ENCODE measurements at places on chromosomes 16 and 17.

DNA sequence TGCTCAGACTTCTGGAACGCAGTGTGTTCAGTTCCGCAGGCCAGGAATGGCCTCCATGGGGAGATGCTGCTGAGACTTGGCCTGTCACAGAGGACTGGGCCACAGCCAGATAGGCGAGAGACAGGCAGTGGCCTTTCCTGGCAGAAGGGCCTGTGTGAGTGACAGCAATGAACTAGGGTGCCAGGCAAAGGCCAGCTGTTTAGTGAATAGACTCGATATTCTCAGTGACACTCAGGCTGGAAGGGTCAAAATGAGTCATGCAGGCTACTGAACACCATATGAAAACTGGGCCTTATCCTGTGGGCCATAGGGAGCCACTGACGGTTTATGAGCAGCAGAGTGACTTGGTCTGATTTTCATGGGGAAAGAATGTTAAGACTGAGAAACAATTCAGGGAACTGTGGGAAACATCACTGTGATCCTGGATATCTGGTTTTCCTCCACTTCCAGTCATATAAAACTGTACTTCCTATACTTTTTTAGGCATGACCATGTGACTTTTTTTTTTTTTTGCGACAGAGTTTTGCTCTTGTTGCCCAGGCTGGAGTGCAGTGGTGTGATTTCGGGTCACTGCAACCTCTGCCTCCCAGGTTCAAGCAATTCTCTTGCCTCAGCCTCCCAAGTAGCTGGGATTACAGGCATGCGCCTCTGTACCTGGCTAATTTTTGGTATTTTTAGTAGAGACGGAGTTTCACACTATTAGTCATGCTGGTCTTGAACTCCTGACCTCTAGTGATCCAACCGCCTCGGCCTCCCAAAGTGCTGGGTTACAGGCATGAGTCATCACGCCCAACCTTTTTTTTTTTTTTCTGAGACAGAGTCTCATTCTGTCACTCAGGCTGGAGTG lies 5.2 kb upstream of the NUBP1 start:
- peak; percentile 60 for DNase-seq

GRCh38 chr16:17612336-17612735 lies 141.6 kb upstream of the XYLT1 start:
- DNase-seq = no peak

- no peak for DNase-seq
Measured at GRCh38 chr17:58352596-58353388, 791 bp upstream of the SUPT4H1 start.

GRCh38 chr16:1745181-1745899 lies 26.0 kb downstream of the NME3 start:
- no peak for DNase-seq

DNA sequence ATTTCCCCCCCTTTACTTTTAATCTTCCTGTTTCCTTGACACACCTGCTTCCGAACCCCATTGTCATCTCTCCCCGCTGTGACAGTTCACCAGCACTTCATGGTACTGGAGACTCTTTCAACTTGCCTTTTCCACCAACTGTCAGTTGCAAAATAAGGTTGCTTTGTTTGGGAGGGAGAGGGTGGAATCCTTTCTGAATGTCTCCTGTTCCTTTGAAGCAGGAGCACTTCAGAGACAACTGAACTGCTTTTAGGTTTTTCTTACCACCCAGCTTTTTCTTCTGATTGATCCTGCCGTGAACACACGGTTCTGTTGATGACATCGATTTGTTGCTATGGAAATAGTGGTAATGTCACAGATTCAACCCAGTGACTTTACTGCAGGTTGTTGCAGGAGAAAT lies 42.0 kb downstream of the RPA1 start:
- peak; percentile 88 for DNase-seq

DNA sequence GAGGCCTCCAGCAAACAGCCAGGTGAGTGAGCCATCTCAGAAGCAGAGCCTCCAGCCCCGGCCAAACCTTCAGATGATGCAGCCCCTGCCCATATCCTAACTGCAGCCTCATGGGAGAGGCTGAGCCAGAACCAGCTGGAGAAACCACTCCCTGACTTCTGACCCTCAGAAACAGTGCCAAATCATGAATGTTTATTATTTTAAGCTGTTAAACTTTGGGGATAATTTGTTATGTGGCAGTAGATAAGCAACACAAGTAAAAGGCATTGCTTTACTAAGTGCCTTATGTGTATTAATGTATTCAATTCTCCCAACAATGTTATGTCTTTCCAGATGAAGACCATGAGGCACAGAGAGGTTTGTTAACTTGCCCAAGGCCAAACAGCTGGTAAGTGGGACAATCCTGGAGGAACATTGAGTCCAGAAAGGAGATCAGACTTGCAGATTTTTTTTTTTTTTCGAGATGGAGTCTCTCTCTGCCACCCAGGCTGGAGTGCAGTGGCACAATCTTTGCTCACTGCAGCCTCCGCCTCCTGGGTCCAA lies 59.6 kb downstream of the SOCS1 start:
- no peak for DNase-seq

DNA sequence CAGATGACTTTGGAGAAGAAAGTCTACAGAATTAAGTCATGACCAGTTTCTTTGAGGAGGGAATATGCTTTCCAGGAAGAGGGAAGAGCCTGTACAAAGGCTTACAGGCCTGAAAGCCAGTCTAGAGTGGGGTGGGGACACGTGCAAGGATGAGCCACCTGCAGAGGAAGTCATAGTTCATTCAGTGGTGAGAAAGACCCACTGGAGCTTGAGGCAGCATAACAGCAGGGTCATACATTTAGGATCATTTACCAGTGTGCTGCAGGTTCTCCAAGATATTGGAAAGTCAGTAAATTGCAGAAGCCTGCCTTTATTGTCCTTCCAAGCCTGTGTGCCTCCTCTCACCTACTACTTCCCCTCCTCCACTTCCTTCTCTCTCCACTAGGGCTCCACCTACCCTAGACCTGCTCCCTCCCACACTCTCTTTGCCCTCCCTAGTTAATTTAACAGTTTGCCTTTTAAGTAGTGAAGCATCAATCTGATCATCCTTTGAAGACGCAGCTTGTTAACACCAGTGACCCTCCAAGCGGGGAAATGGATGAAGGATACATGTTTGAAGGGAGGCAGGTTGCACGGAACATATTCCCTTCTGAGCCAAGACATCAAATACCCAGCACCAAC lies 40.2 kb downstream of the CDRT15 start:
- no peak for DNase-seq

DNA sequence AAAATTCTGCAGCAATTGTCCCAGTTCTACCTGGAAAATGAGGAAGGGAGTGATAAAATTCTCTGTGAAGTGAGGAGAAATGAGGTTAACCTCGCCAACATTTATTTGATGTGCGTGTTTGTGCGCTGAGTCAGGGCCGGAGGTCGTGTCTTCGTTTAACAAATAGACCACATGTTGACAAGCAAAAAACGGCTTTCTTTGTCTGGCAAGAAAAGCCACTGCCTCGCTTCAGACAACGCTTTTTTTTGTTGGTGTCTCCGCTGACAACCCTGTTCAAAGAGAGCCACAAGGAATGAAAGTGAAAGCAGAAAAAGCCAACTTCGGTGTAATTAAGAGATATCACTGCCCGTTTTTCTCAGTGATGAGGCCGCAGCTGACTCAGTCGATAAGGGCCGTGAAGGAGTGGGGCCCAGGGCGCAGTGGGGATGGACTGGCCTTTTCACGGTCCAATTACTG lies 510.6 kb downstream of the CDH13 start:
- DNase-seq = peak; percentile 36

GRCh38 chr17:27506348-27507218 lies 50.3 kb downstream of the KSR1 start:
- DNase-seq = no peak

GRCh38 chr16:1950047-1950446 lies 4.4 kb downstream of the RPL3L start:
- DNase-seq = no peak

DNA sequence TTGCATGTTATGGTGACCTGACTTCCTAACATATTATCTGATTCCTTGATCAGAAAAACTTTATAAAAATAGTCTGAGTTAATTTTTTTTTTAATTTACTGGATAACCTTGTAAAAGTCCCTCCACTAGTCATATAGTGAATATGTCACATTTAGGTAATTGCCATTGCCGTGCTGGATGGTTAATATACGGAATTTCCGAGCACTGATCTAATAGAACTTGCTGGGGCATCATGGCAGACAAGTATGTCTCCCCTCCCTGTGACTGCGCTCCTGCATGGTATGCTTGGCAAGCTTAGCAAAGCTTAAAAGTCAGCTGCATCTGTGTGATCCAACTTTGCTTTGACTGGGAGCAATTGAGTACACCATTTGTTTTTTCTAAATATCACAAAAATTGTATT lies 239.4 kb upstream of the TBX2 start:
- no peak for DNase-seq

DNA sequence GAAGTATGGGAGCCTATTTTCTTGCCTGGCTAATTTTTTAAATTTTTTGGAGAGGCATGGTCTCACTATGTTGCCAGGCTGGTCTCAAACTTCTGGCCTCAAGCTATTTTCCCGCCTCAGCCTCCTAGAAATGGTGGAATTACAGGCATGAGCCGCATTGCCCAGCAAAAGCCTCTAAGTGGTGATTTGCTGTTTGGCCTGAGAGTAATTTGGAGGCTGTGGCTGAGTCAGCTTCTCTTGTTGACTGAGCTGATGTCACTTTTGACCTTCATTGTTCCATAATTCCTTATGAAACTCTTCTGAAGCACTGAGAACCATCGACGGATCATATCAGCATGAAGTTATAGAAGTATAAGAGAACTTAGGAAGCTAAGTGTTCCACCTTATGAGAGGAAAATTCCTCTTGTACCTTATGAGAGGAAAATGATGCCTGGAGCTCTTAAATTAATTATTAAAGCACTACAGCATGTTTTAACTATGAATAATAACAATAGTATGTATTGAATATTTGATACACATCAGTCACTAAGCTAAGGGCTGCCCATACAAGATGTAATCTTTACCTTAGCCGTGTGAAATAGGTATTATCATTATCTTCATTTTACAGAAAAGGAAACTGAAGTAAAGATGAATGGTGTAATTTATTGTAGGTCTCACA lies 220.8 kb upstream of the MON1B start:
- no peak for DNase-seq

DNA sequence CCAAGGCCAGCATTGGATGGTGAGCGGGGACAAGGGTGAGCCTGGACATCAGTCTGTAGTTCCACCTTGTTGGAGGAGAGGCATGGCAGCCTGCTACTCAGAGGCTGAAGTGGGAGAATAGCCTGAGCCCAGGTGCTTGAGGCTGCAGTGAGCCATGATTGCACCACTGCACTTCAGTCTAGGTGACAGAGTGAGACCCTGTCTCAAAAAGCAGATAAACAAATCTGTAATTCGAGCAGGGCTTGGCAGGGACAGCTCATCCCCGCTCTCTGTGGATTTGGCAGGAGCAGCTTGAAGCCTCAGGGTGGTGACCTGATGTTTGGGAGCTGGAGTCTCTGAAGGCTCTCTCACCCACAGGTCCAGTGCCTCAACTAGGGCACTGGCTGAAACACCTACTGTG lies 38.6 kb upstream of the ZCCHC14 start:
- DNase-seq = no peak

- peak; percentile 64 for DNase-seq
Measured at GRCh38 chr16:17590711-17591654, 120.2 kb upstream of the XYLT1 start.

GRCh38 chr16:88008840-88009239 lies 57.6 kb downstream of the BANP start:
- DNase-seq = no peak

DNA sequence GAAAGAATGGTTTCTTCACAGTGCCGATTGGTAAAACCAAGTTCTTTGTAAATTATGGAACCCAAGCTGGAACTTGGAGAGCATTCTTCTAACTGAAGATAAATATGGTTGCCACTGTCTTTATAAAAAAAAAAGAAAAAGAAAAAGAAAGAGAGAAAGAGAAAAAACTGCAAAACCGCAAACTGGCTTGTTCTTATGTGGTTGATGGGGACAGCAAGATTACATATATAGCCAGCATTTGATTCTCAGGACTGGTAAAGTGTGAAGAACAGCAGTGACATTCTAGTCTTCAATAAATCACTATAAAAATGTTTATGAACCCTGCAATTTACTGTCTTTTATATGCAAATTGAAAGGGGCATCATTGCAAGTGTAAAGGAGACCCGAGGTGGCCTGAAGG lies 605.1 kb downstream of the MAF start:
- DNase-seq = no peak

- no peak for DNase-seq
Measured at GRCh38 chr16:50531901-50532300, 16.3 kb upstream of the NKD1 start.

GRCh38 chr17:68776451-68776850 lies 175.3 kb upstream of the FAM20A start:
- DNase-seq = no peak

DNA sequence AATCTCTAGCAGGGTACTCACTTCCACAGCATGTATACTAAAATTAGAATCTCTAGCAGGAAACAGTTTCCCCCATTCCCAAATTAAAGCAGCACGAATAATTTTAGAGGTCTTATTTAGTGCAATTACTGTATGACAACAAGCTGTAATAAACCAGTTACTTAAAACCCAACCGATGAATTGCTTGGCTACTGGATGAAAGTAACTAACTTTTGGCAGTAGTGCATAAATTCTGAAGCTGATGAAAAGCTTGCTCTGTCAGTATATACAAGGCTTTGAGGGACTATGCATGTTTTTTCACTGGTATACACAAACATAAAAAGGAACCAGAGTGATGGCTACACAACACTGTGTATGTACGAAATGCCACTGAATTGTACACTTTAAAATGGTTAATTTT lies 89.4 kb downstream of the CFDP1 start:
- no peak for DNase-seq

GRCh38 chr17:80913928-80914821 lies 77.5 kb upstream of the CHMP6 start:
- DNase-seq = no peak

GRCh38 chr16:65523283-65523944 lies 401.6 kb upstream of the CDH11 start:
- DNase-seq = no peak

DNA sequence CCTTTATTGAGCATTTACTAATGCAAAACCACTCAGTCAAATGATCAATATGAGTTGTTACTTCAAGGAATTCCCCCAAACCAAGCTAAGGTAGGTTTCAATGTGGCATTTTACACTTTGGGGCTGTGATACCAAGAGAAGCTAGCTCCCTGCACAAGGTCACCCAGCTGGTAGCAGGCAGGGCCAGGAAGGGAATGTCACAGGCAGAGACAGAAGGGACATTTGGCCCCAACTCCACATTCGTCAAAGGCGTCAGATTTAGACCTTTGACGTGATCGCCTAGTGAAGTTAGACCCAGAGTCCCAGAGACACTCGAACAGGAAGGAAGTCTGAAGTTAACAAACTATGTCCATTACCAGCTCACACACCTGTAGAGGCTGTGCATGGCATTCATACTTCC lies 5.5 kb upstream of the SMG1 start:
- DNase-seq = no peak

GRCh38 chr17:29124135-29124924 lies 55.9 kb downstream of the MYO18A start:
- DNase-seq = peak; percentile 72

DNA sequence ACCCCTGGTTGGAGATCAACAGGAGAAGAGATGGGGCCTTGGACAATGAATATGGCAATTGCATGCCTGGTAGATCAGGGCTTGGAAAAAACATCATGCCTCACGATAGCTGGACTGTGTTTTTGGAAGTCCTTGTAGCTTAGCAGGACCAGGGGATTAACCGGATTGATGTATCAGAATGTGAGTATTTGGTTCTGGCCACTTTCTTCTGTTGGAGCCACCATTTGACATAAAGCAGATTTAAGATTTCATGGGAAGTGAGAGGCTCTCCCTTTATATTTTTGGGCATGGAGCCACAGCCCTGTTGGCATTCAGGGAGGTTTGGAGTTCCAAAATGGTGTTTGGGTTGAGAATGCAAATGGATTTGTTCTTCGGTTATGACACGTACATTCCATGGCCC lies 424.7 kb upstream of the MAF start:
- no peak for DNase-seq

- no peak for DNase-seq
Measured at GRCh38 chr16:69408475-69408874, 15.9 kb upstream of the CYB5B start.
